ENCODE measurements at places on chromosomes 16 and 17.

GRCh38 chr17:20244671-20245070 lies 222.7 kb downstream of the LGALS9B start:
- no peak overlapping the region for H3K27ac ChIP-seq
- DNase-seq, result no peak
- no peaks in the 10 kb centered on the region for H3K27me3 ChIP-seq

DNA sequence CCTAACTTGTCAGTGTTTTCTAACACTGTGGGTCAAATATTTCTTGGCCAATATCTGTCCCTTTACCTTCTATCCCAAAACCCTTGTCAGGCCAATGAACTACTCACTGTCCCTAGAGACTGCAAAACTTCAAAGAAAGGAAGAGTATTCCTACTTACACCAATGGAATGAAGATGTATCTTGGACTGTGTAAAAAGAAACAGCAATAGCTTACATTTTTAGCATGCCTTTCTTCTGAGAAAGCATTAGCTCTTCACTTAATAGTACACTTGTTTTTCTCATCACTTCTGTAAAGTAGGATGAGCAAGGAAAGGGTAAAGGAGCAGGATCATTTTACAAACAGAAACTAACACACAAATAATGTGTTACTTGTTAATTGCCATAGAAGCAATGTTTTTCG lies 73.9 kb downstream of the STH start:
- DNase-seq, result no peak
- H3K4me1 ChIP-seq, result peaks cover 24% of the 10 kb centered on the region
- peaks cover 60% of the 10 kb centered on the region for H3K36me3 ChIP-seq
- peak overlapping the region; percentile 29 for H3K27ac ChIP-seq
- H3K4me3 ChIP-seq, result no peak overlapping the region
- H3K27me3 ChIP-seq, result no peaks in the 10 kb centered on the region

GRCh38 chr17:27832831-27833230 lies 32.5 kb upstream of the NOS2 start:
- no peak overlapping the region for H3K4me3 ChIP-seq
- no peaks in the 10 kb centered on the region for H3K4me1 ChIP-seq
- no peak overlapping the region for H3K27ac ChIP-seq
- H3K36me3 ChIP-seq, result no peaks in the 10 kb centered on the region
- H3K27me3 ChIP-seq, result peaks cover 4% of the 10 kb centered on the region
- DNase-seq, result no peak

GRCh38 chr17:77424585-77425344 lies 284.0 kb downstream of the SEC14L1 start:
- H3K36me3 ChIP-seq, result no peaks in the 10 kb centered on the region
- H3K4me3 ChIP-seq, result no peak overlapping the region
- no peaks in the 10 kb centered on the region for H3K27me3 ChIP-seq
- H3K4me1 ChIP-seq, result peaks cover 90% of the 10 kb centered on the region
- peak; percentile 49 for DNase-seq
- no peak overlapping the region for H3K27ac ChIP-seq

- H3K4me1 ChIP-seq, result peaks cover 16% of the 10 kb centered on the region
- H3K4me3 ChIP-seq, result no peak overlapping the region
- no peaks in the 10 kb centered on the region for H3K36me3 ChIP-seq
- peak overlapping the region; percentile 54 for H3K27ac ChIP-seq
- no peak for DNase-seq
These were observed 9.2 kb upstream of the NAT9 start for GRCh38 chr17:74785096-74785980.

Measured in nephron progenitor cell (in vitro differentiated cells).